T-helper 17 cell (primary cell): ENCODE measurements at places on chromosomes 2 and 18.
A peak's percentile ranks its signal among the peaks of the same experiment; 100 is the strongest.

GRCh38 chr2:167190053-167190452 lies 301.8 kb downstream of the XIRP2 start:
- DNase-seq: no peak

DNA sequence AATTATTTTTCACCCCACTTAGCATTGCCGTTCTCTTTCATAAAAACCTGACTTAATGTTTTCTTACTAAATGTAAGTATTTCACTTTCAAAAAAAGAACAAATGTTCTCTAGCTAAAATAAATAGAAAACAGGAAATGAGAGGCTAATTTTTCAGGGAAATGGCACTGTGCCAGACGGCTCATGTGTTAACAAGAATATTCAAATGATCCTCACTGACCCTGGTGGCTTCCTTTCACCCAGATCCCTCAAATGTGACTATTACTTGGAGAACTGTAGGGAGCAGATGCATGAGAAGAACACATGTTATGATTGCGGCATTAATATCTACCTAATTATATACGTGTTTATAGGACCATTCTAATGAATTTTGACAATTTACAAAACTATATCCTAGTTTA lies 827.7 kb downstream of the SOCS6 start:
- DNase-seq: no peak

GRCh38 chr2:237264480-237265219 lies 149.3 kb downstream of the COL6A3 start:
- DNase-seq: no peak

GRCh38 chr2:176490061-176490861 lies 221.0 kb downstream of the MTX2 start:
- DNase-seq: no peak

- DNase-seq: no peak
Measured at GRCh38 chr2:164023896-164024295, 288.1 kb upstream of the FIGN start.

DNA sequence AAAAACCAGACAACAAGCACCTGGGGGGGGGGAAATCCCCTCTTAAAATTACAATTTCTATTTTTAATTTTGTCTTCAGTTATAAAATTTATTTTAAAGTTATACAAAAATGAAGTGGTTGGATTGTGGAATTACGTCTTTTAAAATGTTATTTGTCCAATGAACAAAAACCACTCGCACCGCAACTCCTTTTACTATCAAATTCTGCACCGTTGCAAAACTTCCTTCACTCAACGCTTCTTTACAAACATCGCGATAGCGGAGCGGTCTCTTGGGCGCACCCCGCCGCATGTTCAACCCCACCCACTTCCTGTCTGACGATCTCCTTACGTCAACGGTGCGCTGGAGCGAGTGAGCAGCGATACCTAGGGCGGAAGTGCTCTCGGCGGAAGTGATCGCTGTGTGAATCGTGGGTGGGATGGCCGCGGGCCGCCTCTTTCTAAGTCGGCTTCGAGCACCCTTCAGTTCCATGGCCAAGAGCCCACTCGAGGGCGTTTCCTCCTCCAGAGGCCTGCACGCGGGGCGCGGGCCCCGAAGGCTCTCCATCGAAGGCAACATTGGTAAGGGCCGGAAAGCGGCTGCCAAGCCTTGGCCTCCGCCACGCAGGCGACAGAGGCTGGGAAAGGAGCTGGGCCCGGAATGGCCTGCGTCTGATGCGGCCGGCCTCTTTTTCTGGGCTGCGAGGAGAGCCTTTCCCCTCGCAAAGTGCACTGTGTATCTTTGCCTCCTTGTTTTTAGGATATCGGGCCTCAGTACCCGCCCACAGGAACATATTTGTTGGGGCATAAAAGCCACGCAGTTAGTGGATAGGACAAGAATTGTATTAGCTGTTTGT lies at the start of gene DGUOK:
DGUOK (plus strand) TSS at position 388 of the 835 bp plus-strand sequence; CDS start at position 419, 31 bp downstream.
- DNase-seq: peak; percentile 92

DNA sequence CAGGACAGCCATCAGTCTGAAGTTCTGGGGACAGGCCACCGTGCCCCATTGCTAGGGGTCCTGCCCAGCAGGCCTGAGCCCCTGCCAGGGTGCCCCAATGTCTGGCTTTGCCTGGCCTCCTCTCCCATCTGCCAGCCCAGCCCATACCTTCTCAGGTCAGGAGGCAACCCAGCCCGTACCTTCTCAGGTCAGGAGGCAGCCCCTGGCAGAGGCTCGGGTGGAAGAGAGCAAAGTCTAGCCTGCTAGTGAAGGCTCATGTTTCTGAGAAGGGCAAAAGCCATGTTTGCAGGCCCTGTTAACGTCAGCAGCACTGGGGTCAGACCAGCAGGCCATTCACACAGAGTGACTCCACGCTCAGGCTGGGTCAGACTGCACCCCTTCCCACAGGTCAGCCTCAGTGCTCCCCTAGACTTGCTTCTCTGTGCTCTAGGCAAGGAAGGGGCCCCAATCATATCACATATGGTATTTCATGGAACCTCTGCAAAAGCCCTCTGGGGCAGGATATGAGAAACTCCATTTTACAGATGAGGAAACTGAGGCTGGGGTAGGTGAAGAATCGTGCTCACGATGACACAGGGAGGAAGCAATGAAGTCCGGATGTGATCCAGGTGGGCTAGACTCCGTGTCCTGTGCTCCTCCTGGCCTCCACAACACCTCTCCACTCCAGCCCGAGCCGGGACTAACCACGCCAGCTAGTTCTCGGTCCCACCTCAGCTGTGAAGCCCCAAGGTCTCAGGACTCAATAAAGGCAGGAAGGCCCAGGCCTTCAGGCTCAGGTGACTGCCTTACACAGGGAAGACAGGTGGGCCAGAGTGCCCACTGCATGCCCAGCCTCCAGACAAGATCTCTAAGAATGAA lies 9.5 kb downstream of the SDC1 start:
- DNase-seq: no peak

DNA sequence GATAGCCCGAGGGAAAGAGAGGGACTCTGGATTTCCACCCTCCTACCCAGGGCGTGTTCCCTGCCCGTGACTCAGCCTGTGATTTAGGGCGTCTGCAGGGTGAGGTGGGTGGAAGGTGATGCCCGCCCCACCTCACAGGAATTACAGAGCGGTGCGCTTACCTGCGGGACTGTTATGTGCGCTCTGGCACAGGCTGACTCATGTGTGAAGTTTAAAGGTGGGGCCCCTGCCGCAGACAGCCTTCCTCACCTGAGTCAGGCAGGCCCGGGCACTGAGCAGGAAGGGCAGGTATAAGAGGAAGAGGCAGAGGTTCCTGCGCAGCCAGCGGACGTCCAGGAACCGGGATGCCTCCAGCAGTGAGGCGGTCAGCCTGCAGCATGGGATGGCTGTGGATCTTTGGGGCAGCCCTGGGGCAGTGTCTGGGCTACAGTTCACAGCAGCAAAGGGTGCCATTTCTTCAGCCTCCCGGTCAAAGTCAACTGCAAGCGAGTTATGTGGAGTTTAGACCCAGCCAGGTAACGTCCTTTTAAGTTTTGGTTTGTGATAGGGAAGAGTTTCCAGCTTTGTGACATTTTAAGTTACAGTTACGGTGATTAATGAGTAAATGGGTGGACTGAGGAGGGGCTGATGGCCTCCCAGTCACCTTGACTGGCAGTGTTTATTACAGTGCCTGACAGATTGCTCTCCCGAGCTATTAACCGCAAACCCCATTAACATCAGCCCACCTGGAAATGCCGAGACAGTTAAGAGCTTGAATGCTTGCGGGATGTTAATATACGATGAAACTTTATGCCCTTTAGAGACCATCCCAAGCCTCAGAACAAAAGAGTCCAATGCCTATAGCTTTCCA lies 141.6 kb upstream of the TTC39C start:
- peak; percentile 14 for DNase-seq

DNA sequence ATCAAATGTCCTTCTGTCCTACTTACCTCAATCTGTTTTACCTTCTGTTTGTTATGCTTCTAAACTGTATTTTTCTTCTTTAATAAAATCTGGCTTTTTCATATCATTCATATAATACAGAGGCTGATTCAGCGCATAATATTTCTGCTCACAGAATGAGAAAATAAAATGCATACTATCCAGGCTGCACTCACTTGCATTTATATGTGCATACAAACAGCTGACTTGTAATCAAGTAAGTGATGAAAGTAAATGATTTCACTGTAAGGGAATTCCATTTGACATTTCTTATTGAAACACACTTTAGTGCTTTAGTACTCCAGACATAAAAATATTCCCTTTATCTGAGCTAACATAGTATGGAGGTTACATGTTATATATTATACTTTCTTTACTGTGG lies 75.3 kb upstream of the PROKR1 start:
- DNase-seq: no peak

GRCh38 chr2:240996161-240996833 lies 2.1 kb upstream of the SNED1 start:
- no peak for DNase-seq
